Colonic mucosa (tissue), 4 donors: ENCODE measurements at places on chromosomes 3 and 15. TPM values are rescaled to one million over a fixed set of nuclear protein-coding genes. Genes with fewer than 3 reads are reported as not detected.

Gene ARPIN
- total RNA-seq = 31.7 TPM

Gene CSK
- total RNA-seq = 64.3 TPM

Gene UROC1
- not detected for total RNA-seq

- H3K4me3 ChIP-seq = no peak overlapping the region
- no peaks in the 10 kb centered on the region for H3K36me3 ChIP-seq
- H3K27ac ChIP-seq = no peak overlapping the region
- H3K27me3 ChIP-seq = no peaks in the 10 kb centered on the region
- no peaks in the 10 kb centered on the region for H3K4me1 ChIP-seq
Measured at GRCh38 chr3:10666621-10667020, 149.4 kb upstream of the SLC6A11 start.

DNA sequence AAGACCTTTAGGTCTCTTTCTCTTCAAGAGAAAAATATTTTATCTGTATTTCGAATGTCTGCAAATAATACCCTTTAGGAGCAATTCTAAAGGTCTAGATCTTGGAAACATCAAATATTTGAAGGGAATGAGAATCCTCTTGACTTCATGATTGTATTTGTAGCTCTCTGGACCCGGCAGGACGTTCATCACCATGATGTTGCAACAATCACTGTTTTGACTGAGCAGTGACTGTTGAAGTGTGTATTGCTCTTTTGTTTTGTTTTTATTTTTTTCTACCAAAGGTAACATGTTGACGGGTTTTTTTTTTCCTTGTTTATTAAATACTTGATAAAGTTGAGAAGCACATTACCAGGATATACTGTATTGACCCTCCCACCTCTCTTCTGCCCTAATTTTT, 55.3 kb upstream of the CCR4 start:
- no peak overlapping the region for H3K4me3 ChIP-seq
- no peaks in the 10 kb centered on the region for H3K36me3 ChIP-seq
- DNase-seq = no peak
- H3K4me1 ChIP-seq = no peaks in the 10 kb centered on the region
